EH (cell line): ENCODE measurements at places on chromosomes 3 and 15.

- DNase-seq: no peak
These were observed 205.2 kb upstream of the ROBO2 start for GRCh38 chr3:76834657-76835056.

- peak; percentile 64 for DNase-seq
These were observed 12.3 kb downstream of the THBS1 start for GRCh38 chr15:39593071-39593655.

DNA sequence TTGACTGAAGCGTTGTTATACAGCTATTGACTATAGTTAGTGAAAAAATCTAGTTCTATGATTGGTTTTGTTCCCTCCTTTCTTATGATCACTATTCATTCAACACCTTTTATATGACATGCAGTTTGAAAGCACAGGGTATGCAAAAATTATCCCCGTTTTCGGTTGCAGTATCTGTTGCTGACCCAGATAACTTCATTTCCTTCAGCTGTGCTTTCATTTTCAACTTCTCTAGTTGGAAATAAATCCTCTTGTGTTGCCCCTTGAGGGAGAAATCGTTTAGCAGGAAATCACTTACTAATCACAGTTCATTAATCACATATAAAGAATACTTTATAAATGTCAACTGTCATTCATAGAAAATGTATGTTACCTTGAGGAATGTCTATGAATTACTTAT lies 55.1 kb downstream of the MBNL1 start:
- DNase-seq: no peak

DNA sequence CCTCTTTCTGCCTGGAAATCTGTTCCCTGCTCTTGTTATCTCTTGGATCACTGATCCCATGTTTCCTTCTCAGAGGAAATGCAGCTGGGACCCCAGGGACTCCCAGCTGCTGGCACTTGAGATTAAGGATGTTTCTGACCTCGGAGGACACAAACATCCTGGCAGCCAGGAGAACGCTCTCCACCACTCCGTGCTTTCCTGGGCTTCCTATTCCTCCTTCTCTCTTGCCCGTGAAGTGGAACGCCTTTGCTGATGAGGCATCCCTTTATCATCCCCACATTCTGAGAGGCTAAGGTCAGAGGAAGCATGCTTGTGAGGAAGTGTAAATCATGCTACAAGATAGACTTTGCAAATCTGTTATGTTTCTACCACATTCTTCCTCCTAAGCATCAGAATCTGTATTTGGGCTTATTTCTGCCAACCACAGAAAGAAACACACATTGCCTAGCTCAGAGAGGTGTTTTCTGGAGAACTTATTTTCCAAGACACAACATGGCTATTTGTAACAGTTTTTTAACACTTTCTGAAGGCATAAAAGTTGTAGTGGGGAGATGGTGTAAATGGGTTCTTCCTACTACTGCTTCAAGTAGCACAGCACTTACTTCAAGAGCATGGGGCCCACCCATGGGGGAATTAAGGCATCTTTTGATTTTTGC lies 25.6 kb upstream of the LDHAL6B start:
- peak; percentile 84 for DNase-seq

- DNase-seq: no peak
These were observed 204.3 kb downstream of the ZBTB20 start for GRCh38 chr3:114942773-114943172.

DNA sequence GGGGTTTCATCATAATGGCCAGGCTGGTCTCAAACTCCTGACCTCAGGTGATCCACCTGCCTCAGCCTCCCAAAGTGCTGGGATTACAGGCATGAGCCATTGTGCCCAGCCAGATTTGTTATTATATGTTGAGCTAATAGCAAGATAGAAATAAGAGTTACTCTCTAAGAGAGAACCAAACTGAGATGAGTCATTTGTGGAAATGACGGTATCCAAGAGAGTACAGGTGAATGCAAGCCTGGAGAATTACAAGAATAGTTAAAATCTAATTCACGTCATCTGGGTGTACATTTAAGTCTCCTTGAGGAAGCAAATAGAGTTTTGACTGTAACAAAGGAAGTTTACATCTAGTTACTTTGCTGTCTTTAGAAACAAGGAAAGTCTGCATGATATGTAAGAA lies 12.0 kb upstream of the CDIN1 start:
- no peak for DNase-seq

DNA sequence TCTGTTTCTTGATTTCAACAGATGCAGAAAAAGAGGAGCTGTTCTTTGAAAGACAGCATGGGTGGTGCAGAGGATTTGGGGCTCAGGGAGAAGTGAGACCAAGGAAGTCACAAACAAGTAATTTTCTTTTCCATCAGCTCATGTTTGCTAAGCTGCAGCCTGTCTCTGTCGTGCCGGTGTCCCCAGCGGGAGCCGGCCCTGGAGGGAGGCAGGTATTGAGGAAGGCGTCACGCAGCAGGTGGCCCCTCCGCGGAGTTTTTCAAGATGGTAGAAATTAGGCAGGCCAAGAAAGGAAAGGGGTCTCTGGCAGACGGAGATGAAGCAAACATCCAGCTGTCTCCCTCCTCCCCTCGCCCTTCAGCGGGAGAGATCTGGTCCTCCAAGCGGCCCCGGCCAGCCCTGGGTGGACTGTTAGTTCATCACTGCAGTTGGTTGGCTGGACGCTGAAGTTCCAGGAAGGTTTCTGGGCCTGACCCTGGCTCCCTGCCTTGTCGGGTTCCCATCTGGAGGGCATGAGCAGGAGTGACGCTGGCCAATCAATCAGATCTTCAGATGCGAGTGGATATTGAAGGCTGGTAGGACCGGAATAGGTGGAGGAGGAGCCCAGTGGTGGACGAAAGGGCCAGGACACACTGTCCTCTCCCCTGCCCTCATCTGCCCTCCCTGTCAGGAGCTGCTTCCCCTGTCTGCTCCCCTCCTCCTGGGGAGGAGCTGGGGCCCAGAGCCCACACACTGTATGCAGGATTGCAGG lies 27.7 kb upstream of the MUC4 start:
- DNase-seq: no peak

- DNase-seq: peak; percentile 64
These were observed 277.8 kb downstream of the CD47 start for GRCh38 chr3:107813026-107813425.

- peak; percentile 85 for DNase-seq
These were observed 12.9 kb downstream of the FBN1 start for GRCh38 chr15:48632651-48633050.

DNA sequence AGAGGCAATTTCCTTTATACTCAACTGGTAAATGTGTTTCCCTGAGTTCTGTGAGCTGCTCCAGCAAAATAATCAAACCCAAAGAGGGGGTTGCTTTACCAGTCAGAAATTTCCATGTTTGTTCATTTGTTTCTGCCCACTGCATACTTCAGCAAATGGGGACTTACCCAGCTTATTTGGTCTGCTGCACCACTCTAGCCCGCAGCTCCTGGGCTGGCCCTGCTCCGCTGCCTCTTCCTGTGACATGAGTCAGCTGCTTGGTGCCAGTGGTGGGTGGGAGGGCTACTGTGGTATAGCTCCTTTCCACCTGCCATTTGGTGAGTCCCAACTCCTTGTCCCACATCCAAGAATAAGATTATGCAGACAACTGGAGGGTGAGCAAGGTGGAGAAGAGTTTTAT lies 644.2 kb downstream of the MCTP2 start:
- no peak for DNase-seq

DNA sequence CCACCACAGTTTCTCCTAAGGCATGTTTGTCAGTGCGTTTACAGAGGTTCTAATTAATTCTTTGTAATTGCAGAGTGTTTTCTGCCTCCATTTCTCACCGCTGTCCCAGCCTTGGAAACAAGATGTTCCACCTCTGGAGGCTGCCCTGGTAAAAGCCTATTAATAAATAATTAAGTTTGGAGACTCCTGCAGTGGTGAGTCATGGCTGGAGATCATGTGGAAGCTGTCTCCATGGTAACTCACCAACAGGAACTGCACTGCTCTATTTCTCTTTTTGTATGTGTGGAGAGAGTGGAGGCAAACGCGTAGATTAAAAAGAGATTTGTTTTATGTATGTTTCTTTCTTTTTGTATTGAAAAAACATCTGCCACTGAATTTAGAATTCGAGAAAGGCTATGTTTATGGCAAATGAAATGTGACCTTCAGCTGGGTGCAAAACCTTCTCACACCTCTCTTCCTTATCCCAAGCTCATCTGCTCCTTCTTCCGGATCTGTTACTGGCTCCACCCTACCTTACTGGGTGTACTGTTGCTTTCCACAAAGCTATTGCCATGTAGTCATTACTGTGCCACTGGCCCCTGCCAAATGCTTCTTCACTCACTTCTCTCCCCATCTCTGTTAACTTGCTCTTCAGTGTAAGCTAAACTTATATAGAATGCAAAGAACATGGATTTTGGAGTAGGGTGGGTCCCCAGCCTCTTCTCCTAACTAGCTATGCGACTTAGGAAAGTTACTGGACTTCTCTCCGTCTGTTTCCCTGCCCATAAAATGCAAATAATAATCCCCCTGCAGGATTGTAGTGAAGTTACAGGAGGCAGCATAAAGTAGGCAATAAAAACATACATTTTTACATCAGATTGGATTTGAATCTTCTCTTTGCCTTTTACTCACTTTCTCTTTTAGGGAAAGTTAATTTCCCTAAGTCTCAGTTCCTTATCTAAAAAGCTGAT lies 778.5 kb downstream of the NTRK3 start:
- peak; percentile 82 for DNase-seq
